ENCODE measurements at places on chromosomes 16 and 17.

DNA sequence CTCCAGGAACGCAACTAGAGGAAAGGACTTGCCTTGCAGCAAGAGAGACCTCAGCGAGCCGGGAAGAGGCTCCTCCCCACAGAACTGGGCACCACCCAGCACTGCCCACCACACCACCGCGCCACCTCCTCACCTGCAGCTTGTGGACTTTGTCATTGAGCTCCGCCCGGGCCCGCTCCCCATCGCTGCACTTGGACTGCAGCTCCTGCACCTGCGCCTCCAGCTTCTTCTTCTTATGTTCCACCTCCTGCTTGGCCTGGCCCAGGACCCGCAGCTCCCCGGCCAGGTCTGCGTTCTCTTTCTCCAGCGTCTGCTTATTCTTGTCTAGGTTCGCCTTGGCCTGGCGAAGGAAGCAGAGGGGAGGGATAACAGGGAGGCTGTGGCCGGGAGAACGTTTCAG, 76.7 kb downstream of the NDE1 start:
- DNase-seq, result no peak

DNA sequence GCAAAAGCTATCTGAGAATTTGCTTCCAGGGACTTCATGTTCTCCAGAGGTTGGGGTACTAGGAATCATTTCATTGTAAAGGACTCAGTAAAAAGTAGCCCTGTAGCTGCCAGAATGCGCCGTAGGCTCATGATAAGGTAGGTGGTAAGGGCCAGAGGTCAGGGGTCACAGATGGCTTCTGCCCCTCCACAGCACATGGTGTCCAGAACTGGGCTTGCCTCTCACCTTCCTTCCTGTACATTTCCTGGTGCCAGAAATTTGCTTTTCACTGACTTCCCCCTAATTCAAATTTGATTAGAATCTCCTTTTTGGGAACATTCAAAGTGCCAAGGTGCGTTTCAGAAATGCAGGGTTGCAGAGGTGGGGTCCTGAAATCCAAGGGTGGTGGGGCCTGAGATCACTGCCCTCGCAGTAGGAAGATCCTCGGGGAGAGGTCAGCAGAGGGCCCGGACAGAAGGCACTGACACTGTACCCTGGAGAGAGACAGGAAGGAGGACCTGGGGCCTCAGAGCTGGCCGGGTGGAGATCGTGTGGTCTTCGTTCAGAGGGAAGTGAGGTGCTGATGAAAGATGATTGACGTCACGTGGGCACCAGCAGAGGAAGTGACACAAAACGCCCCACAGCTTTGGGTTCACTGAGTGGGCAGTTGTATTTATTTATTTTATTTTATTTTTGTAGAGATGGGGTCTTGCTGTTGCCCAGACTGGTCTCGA, 25.5 kb upstream of the METRNL start:
- no peak for DNase-seq

DNA sequence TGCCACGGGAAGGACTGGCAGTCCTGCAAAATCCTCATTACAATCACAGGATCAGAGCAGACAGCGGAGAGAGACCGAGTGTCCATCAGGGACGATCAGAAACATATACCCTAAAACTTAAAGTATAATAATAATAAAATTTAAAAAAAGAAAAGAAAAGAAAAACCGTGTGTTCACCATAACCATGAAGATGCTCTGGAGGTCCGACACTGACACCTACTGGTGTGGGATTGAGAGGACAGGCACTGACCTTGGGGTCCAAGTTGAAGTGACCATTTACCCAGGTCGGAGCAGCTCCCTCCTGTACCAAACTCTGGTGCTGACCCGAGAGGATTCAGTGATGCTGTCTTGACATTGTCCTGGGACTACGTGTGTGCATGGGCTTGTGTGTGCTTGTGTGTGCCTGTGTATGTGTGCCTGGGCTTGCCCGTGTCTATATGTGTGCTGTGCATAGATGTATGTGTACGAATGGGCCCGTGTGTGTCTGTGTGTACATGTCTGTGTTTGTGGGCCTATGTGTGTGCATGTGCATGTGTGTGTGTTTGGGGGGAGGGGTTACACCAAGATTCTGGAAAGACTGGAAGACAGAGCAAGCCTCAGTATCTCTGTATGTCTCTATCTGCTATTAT, 10.0 kb upstream of the CD300LD start:
- no peak for DNase-seq

- DNase-seq, result no peak
Observed at GRCh38 chr17:1000597-1001461, 3.9 kb downstream of the TIMM22 start.

GRCh38 chr17:14211246-14211645, 25.4 kb downstream of the CDRT15 start:
- no peak for DNase-seq

GRCh38 chr16:10638101-10638500, 56.6 kb downstream of the TEKT5 start:
- no peak for DNase-seq

DNA sequence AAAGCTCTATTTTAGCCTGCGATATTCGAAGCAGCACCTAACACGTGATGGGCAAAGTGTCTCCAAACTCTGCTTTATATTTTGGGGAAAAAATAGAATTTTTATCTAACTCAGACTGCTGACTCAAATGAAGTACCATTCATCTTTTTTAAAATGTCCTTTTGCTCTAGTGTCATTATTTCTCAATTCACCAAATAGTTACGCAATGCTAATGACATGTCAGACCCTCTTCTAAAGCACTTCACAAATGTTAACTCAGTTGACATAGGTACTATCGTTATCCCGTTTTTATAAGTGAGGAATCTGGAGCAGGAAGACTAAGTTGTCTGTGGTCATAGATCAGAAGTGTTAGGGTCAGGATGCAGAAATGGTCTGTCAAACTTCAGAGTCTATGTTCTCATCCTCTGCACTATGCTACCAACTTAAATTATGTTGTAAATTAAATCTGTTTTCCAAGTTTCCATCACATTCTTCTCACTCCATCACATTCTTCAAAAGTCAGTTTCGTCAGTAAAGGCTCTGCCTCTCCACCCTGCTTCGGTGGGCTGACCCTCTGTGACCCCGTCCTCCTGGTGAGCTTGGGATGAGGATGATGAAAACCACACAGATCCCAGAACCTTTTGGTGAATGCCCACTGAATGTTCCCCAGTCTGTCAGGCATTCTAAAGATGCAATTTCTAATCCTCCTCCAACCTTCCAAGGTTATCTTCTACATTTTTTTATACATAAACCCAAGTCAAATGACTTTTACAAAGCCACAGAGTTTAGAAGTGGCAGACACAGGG, 102.8 kb downstream of the ADAMTS18 start:
- DNase-seq, result no peak

GRCh38 chr17:31696184-31696602, 162.9 kb downstream of the COPRS start:
- DNase-seq, result no peak

DNA sequence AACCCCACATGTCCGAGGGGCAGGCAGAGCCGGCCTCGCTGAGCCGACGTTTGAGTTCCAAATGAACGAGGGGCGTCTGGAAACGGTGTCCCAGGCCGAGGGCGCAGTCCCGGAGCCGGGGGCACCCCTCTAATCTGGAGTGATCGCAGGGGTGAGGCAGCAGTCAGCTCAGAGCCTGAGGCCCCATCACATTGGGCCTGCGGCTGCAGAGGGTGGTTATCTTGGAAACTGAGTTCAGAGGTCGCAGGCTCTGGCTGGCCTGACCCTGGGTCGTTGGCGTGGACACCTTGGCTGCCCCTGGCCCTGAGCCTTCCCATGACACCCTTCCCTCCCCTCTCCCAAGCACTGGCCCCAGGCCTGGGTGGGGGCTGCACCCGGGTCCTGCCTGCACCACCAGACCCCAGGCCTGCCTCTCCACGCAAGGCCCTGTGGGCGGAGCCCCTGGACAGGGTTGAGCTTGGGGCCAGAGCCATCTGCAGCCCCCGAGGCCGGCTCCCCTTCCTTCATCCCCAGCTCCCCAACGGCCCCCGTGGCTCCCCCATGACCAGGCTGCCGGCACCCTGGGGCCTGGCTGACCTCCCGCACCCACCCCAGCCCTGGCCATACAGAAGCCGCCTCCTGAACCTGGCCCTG, 45.6 kb downstream of the ZFPM1 start:
- DNase-seq, result no peak

- DNase-seq, result no peak
Observed at GRCh38 chr17:83200231-83200699, 120.9 kb downstream of the METRNL start.

- DNase-seq, result no peak
Observed at GRCh38 chr17:1796800-1797199, 32.9 kb downstream of the SMYD4 start.

DNA sequence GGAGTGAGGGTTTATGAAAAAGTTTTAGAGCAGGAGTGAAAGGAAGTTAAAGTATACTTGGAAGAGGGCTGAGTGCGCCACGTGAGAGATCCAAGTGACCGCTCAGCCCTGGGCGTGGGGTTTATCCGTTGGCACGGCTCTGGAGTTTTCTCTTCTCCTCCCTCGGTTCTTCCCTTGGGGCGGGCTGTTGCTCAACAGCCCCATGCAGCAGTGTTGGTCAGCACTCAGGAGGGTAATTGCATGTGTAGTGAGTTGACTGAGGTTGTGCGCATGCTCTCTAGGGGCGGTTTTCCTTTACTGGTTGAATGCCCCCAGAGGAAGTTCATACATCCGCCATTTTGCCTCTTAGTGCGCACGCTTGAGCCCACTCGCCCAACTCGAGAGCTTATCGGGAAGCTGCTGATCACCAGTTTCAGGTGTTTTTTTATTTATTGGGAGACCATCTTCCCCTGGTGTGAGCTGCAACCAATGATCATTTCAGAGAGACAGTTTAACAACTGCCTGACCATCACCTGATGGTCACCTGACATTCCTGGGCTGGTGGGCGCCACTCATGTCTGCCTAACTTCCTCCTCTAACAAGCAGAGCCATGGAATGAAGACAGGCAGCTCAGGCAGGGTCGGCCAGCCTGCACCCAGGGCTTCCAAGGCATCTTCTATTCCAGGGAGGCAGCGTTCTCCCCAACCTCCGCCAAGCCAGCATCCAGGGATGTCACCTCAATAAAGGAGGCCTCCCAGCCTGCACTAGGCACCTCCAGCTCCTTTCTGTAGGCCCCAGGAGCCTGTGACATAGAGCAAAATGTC, 41.3 kb upstream of the DNAH17 start:
- no peak for DNase-seq

DNA sequence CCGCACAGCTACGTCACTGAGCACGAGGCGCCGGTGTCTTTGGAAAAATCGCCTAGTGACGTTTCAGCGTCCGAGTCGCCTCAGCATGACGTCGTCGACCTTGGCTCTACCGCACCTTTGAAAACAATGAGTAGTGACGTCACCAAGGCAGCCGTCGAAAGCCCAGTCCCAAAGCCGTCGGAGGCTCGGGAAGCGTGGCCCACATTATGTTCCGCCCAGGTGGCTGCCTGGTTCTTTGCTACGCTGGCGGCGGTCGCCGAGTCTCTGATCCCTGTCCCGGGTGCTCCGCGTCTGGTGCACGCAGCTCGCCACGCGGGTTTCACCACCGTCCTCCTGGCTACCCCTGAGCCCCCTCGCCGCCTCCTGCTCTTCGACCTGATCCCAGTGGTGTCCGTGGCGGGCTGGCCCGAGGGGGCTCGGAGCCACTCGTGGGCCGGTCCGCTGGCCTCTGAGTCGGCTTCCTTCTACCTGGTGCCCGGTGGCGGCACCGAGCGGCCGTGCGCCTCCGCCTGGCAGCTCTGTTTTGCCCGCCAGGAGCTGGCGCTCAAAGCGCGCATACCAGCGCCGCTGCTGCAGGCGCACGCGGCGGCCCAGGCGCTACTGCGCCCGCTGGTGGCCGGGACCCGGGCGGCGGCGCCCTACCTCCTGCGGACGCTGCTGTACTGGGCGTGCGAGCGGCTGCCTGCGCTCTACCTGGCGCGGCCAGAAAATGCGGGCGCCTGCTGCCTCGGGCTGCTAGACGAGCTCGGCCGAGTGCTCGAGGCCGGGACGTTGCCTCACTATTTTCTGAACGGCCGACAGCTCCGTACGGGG, 1.5 kb downstream of the TMEM102 start:
- peak; percentile 76 for DNase-seq

DNA sequence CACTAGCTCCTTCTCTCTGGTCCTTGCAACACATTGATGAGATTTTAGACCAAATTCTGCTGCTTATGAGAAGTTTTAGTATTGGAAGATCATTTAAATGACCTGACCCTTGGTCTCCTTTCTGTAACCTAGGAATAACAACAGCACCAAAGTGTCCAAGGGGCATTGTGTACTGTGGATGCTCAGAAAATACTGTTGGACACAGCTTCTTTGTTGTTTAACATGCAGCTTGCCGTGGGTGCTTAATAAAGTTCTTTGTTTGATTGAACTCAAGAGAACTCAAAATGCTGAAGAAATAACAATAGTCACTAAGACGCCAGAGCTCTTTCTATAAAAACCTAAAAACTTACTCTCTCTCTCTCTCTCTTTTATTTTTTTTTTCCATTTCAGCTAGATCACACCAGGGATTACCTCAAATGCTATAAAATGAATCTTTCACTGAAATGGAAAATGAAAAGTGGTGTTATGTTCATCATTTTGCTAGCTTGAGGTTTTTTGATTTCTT, 548.9 kb upstream of the CDH8 start:
- no peak for DNase-seq

- DNase-seq, result no peak
Observed at GRCh38 chr17:34291721-34292348, 6.3 kb downstream of the CCL11 start.

GRCh38 chr16:57509231-57509923, 23.1 kb upstream of the DOK4 start:
- DNase-seq, result no peak

DNA sequence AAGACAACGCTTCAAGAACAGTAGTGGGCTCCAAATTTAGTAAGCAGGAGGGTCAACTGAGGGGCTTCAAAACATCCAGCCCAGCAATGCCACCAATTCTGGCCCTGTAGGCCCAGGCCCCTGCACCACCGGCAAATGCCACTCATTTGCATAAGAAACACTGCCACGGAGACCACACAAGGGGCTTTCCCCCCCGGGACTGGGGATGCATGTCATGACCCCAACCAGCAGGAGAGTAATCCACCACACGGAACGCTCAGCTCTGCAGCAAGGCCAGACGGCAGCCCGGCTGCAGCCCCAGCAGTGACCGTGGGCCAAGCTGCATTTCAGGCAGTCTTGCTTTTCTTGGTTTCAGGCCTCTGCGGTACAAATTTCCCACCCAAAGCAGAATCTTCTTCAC, 14.1 kb downstream of the TMEM11 start:
- DNase-seq, result no peak

- DNase-seq, result no peak
Observed at GRCh38 chr17:66715076-66715675, 119.7 kb upstream of the CACNG5 start.

GRCh38 chr17:17019430-17019762, 22.9 kb upstream of the MPRIP start:
- no peak for DNase-seq

DNA sequence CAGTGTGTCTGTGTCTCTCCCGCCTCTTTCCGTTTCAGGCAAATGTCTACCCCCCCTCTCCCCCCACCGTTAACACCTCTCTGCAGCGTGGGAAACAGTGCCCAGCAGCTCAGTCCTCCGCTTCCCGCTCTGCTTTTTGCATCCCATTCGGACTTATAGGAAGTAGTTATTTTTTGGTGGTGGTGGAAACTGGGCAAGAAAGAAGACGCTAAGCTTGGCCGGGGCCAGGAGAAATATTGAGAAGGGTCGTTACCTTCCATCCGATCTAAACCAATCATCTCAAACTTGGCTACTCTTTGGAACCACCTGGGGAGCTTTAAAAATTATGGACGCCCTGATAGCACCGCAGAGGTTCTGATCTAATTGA, 499 bp upstream of the HLF start:
- no peak for DNase-seq

GRCh38 chr17:58537266-58537665, 22.8 kb upstream of the MTMR4 start:
- no peak for DNase-seq

All from activated CD4-positive, alpha-beta T cell treated with anti-CD3 and anti-CD28 coated beads for 1 hour (primary cell).